Hepatocyte (in vitro differentiated cells): ENCODE measurements at places on chromosomes 6 and 20. TPM values are rescaled to one million over a fixed set of nuclear protein-coding genes. Genes with fewer than 3 reads are reported as not detected.

The TMC2 gene
- not detected in 2 replicates for total RNA-seq

The GPRC6A gene
- 2.8 TPM in 2 replicates for total RNA-seq

The SLC25A27 gene
- 7.0 and 11.9 TPM in 2 replicates for total RNA-seq

The PREP gene
- total RNA-seq = 27.2 and 27.6 TPM in 2 replicates

The WFDC2 gene
- total RNA-seq = 12.6 and 16.7 TPM in 2 replicates

The ADGRF4 gene
- total RNA-seq = 7.5 and 9.2 TPM in 2 replicates

The FUT9 gene
- total RNA-seq = 0.87 and 1.0 TPM in 2 replicates

The C6orf58 gene
- 0.12 TPM in 1 of 2 replicates, not detected in the other for total RNA-seq

The C20orf202 gene
- total RNA-seq = 1.4 and 1.6 TPM in 2 replicates

The BLCAP gene
- total RNA-seq = 71.9 TPM in 2 replicates

The PRKN gene
- total RNA-seq = 2.3 and 2.8 TPM in 2 replicates

The RIPOR3 gene
- total RNA-seq = 4.3 and 5.6 TPM in 2 replicates

The PTGIS gene
- total RNA-seq = 22.5 and 26.1 TPM in 2 replicates

The BANF2 gene
- not detected in 2 replicates for total RNA-seq

The COL10A1 gene
- total RNA-seq = 0.04 and 0.07 TPM in 2 replicates

The LTA gene
- not detected in 2 replicates for total RNA-seq
